Activated naive CD4-positive, alpha-beta T cell treated with anti-CD3 and anti-CD28 coated beads, Interleukin-2, amount 50 U/mL, for 16 hours (primary cell): ENCODE measurements at places on chromosomes 5 and 9.

- no peak for DNase-seq
Measured at GRCh38 chr9:77944556-77945243, 86.9 kb downstream of the GNAQ start.

GRCh38 chr5:79401216-79401615, 112.7 kb downstream of the HOMER1 start:
- DNase-seq: no peak

DNA sequence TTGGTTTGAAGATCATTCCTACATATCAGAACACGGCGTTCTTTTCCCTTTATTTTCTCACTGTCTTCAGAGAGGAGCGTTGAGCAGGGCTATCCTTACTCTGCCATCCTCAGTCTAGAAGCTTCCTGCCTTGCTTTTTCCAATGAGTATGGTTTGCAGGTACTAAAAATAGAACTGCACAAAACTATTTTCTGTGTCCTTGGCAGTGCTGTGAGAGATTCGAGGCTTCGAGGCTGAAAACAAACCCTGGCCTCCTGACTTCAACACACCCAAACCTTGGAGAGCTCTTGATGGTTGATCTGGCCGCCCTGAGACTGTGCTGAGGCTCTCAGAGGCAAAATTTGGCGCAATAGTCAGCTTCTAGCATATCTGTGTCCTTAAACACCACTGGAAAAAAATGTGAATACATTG, 78.9 kb downstream of the GOLPH3 start:
- DNase-seq: no peak

- DNase-seq: no peak
Measured at GRCh38 chr9:119868694-119869093, 499.5 kb upstream of the BRINP1 start.

DNA sequence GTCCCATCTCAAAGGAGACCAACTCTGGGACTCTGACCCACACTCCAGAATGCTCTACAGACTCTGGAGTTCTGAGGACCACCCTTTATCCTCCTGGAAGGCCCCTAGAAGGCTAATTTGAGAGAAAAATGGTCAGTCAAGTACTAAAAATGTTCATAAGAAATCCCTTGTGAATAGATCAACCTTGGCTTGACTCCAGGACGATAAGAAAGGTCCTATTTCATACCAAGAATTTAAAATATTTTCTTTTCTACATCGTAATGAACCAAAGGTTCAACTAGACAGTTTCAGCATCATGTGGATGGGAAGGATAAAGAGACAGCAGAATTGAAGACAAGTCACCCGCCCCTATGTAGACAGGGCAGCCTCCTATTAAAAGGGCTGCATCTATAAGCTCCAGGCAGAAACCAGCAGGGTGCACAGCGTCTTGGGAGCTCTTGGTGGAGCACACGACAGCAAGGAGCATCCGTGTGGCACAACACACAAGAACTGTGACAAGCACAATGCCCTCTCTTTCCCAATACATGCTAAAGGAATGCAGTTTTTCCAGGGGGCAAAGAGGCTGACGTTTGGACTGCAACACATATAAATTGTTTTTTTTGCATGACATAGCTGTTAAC, 38.3 kb downstream of the RASEF start:
- no peak for DNase-seq

DNA sequence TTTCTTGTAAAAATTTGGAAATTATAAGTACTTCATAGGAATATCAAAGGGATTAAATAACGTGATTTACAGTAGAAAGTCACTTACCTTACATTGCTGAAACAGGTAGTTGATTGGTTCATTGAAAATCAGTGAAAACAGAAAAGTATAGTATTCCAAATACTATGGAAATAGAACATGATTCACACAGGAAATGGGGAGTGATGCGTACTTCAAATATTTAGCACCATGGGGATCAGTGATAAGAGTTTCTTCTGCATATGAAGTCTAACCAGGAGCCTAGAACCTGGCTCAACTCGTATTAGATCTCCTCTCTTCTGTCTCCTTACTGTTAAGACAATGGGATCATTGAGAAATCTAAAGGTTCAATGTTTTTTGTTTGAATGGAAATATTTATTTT, 133.3 kb downstream of the FAM174A start:
- DNase-seq: no peak

DNA sequence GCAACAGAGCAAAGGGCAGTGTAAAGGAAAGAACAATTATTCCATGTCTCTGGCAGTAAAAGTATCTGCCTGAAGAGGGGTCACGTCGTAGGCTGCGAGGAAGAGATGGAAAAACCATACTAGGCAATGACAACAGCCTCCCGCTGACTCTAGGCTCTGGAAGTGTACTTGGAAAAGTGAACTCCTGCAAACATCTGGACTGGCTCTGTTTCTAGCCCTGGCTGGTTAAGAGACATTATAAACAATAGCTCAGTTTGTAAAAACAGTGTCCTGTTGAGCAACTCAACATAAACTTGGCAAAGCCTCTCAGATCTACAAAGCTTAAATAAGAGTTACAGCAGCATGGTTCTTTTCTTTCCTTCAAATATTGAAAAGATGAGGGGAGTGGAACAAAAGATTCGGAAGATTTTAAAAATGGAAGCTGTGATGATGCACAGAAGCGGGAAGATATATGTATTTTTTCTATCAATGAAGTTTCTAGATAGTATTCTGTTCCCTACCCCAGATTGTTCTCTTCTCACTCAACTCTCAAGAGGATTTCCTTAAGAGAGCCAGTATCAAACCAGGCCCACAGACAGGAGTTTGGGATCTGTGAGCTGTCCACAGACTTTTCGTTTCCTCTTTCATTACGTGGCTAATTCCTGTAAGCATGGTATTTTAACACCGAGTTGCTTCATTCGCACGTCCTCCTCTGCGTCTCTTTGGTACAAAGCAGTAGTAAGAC, 79.4 kb downstream of the SPTLC1 start:
- DNase-seq: no peak

DNA sequence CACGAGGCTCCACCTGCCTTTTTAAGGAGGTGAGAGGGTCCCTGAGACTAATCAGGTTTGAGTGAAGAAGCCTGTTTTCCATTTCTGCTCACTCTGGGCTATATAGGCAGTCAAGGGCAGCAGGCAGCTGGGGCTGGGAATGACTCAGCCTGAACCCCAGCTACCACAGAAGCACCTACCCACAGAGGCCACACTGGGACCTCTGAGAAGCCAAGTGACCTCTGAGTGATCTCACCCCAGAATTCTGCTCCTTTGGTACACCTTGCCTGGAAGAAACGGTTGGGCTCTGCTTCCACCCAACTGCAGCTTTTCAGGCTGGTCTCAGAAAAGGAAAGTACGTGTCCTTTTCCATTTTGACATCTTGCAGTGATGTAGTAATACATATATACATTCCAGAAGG, 6.8 kb downstream of the FAM219A start:
- no peak for DNase-seq

DNA sequence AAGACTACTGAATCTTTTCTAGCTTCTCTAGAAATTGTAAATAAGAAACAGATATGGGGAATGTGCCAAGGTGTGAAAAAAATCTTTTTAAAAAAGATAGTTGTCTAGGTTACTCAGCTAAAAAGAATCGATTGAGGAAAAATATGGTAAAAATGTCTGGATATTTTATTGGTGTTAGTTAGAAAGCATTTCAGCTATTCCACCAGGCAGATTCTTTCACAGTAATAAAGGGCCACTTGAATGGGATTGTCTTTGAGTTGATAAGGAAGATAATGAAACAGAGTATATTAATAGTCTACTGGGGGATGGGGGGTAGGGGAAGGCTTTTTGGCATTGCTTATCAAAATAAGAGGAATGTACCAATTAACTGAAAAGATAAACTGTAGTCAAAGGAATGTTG, 51.9 kb downstream of the SLIT3 start:
- no peak for DNase-seq

DNA sequence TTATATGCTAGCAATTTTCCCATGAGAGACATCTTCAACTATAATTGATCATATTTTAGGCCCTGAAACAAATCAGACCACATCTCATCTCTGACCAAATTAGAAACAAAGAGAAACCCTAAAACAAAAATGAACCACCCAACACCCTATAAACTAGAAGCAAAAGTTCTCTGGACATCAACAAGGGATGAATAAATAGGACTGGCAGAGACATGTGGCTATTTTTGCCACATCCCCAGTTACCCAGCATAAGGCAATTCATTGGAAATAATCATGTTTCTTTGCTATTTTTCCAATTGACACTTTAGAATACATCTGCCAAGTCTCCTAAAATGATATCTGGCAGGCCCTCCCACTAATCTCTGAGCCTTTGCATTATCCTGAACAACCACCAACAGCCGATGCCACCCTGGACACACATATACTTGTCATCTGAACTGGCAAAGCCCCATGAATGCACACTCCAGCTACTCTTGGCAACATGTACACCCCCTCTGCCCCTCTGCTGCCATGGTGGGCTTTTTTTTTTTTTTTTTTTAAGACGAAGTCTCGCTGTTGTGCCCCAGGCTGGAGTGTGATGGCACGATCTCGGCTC, 53.5 kb upstream of the EQTN start:
- DNase-seq: no peak

DNA sequence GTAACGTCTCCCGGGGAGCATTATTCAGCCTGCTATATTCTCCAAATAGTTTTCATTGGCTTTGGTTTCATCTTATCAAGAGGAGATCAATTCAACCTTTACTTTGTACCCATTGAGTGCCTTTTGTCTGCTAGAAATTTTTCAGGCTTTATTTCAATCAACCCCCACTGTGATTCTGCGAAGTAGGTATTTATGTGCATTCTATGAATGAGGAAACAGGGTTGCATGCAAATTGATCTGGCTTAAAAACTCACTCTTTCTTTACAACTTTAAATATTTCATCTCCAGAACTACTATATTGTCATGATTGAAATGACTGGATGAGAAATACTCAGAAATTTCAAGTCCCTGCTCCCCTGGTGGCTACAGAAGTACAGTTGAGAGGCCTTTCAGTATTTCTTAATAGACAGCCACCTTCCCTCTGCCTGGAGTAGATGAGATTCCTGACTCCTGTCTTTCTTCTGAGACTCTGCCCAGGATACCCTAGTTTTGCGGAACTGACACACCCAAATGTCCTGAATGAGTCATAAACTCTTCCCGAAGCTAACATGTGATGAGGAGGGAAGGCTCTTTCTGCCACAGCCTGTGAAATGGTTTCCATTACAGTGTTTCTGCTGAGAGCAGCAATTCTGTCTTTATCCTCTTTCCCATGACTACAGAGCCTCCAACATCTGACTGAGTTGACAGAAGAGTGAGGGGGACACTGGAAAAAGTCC, 52.6 kb upstream of the TNC start:
- no peak for DNase-seq

DNA sequence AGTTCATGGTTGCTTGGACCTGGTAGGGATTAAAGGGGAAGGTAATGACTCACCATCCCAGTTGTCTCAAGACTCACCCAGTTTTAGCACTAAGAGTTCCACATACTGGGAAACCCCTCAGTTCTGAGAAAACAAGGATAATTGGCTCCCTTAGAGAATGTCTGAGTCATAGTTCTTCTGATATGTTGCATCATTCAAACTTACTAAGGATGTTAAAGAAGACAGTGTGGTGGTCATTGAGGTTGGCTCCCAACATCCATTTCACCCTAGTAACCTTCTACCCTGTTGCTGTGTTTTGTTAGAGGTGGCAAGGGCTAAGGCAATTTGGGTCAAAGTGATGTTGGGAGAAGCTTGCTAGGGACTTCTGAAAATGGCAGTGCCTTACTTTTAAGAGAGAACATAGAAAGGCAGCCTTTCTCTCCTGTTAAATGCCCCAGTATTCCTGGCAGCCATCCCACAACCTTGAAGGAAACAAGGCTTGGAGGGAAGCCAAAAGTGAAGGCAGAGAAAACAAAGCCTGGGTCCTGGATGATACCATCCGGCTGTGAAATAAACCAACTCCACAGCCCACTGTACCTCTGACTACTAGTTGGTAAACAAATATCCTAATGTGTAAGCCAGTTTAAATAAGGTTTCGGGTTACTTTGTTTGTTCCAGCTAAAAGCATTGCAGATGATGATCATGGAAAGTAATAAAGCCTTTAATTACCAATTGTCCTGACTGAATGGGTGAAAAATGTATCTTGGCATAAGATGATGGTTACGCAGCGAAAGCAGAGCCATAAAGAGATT, 80.4 kb upstream of the ADAMTSL1 start:
- no peak for DNase-seq

DNA sequence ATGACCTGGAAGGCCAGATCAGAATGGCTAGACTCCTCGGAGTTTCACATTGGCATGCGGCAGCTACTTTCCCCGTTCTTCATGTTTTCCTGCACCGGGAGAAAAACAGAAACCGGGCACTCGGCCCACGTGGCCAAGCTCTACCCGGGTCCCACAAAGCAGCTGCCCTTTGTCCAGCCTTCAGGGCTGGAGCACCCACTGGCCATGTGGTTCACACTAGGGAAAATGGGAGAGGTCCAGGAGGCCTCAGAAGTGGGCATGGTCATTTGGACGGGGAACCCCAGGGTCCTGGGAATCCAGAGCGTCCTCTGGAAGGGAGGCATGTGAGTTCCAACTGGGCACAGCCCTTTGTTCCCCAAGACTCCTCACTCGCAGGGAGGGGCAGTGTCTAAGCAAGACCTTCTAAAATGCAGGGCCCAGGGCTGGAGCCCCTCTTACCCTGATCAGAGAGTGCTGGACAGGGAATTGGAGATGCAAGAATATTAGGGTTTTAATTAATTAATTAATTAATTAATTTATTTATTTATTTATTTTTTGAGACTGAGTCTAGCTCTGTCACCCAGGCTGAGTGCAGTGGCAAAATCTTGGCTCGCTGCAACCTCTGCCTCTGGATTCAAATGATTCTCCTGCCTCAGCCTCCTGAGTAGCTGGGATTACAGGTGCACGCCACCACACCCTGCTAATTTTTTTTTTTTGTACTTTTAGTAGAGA, 97.2 kb upstream of the CPEB4 start:
- DNase-seq: no peak

- no peak for DNase-seq
Measured at GRCh38 chr9:96510258-96510657, 60.3 kb downstream of the HABP4 start.
